ENCODE measurements at places on chromosomes 6 and 20. TPM values are rescaled to one million over a fixed set of nuclear protein-coding genes. Genes with fewer than 3 reads are reported as not detected.

The CYP24A1 gene
- not detected for total RNA-seq

The HLA-DRA gene
- 4.1 TPM for total RNA-seq

The SLC32A1 gene
- total RNA-seq: 0.33 TPM

The CD109 gene
- 4.9 TPM for total RNA-seq

The HLA-DMB gene
- 2.7 TPM for total RNA-seq

The FAM210B gene
- 15.1 TPM for total RNA-seq

The HTR1B gene
- total RNA-seq: 1.6 TPM

The SLC25A27 gene
- 9.5 TPM for total RNA-seq

GRCh38 chr6:67971812-67972211 is 663.3 kb upstream of the ADGRB3 start:
- no peak for DNase-seq

GRCh38 chr6:83574783-83575182 is 62.4 kb downstream of the PRSS35 start:
- DNase-seq: no peak

GRCh38 chr20:25453035-25453810 is 45.8 kb downstream of the GINS1 start:
- DNase-seq: no peak

GRCh38 chr20:50111829-50112495 is 988 bp downstream of the UBE2V1 start:
- DNase-seq: no peak

DNA sequence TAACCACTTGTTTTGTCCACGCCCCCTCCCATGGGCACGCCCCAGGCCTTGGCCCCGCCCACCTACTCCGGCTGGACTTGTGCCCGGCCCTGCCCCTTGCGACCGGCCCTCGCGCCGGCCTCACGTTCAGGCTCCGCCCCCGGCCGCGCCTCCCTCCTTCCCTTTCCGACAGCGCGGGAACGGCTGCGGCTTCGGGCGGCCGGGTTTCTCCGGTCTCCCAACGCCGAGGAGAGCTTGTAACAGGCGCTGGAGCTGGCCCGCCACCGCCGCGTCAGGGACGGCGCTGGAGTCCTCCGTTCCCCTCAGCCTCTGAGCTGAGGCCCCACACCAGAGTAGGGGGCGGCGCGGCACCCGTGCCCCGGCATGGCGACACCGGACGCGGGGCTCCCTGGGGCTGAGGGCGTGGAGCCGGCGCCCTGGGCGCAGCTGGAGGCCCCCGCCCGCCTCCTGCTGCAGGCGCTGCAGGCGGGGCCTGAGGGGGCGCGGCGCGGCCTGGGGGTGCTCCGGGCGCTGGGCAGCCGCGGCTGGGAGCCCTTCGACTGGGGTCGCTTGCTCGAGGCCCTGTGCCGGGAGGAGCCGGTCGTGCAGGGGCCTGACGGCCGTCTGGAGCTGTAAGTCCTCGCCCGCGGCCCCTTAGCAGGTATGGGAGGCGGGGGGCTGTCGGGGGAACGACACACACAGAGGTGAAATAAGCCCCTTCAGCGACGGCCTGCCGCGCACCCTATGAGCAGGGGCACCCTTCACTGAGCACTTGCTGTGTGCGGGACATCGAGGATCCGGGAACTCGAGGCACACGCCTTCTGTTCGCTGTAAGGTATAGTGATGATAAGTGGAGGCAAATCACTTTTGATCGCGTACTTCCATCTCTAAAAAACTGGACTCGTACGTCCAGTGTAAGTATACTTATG is at the start of gene FANCE:
Gene FANCE (plus strand): TSS at position 156 of the 908 bp plus-strand sequence. CDS start 208 bp downstream, at position 364.
- DNase-seq: peak; percentile 100

DNA sequence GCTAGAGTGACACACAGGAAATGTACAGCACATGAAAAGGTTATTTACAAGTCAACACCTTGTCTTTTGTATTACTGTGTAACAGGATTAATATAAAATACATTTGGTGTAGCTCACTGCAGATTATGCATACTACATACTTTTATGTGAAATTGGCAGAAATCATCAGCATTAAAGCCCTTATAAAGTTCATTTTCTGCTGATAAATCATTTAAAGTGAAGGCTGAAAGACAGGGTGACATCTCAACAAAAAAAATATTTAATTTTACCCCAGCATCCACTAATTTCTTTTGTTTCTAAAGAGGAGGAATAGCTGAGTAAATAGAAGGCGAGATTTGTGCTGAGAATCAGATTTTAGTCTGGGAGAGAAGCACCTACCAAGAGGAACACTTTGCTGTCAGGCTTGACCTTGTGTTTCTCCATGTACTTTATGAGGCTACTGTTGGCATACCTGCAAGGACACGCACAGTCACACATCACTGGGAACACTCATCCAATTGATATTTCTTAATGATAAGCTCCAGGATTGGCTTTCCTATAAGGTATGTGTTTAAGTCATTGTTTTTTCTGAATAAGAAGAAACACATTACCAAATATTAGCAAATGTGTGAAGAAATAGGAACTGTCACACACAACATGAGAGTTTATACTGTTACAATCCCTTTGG is 146.6 kb upstream of the SLC22A16 start:
- DNase-seq: no peak

DNA sequence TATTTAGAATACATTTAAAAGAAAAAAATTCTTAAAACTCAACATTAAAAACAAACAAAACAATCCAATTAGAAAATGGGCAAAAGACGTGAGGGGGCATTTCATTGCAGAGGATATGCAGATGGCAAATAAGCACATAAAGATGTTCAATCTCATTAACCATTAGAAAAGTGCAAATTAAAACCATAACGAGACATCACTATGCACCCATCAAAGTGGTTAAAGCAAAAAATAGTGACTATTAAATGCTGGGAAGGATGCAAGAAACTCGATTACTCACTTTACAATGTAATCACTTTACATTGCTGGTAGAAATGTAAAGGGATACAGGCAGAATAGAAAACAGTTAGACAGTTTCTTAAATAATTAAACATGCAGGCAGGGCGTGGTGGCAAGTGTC is 59.0 kb downstream of the BCAS1 start:
- no peak for DNase-seq

DNA sequence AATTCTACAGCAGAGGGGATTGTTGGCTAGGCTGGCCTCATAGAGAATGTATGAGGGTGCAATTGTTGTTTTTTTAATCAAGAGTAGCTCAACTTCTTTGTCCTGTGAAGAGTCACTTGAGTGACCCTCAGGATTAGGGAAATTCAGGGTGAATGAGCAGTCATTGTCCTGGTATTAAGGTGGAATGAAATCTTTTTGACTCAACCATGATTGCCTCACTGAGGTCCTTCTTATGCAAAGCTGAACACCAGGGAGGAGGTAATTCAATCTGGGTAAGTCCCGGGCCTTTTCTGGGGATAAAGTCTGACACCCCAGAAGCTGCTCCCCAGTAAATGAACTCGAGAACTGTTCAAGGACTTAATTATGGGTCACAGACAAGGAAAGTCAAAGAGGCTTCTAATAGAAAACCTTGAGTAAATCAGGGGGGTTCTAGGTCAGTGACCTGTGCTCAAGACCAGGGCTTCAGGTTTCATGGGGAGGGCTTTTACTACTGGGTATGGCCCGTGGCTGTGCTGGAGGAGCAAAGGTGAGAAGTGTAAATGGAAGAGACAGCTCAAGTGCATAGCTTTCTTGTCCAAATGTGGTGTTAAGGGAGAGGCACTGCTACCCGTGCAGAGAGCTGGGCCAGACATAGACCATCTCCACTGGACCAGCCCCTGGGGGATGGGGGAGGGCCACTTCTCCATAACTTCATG is 25.3 kb upstream of the ZBTB24 start:
- DNase-seq: no peak

DNA sequence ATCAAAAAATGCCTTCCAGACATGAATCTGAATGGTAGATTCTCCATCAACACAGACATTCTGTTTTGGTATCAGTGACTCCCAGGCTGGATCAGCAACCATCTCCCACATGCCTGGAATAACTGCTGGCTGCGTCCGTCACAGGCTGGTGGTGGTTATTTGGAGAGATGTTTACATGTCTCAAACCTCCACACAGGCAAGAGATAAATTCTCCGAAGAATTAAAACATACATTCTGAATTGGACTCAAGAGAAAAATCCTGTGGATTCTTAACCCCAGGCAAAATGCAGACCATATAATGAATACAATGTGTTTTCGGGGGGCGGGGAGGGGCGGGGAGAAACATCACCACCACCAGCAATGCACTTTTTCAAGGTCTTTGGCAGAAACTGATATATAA is 108.2 kb downstream of the THBS2 start:
- DNase-seq: no peak

DNA sequence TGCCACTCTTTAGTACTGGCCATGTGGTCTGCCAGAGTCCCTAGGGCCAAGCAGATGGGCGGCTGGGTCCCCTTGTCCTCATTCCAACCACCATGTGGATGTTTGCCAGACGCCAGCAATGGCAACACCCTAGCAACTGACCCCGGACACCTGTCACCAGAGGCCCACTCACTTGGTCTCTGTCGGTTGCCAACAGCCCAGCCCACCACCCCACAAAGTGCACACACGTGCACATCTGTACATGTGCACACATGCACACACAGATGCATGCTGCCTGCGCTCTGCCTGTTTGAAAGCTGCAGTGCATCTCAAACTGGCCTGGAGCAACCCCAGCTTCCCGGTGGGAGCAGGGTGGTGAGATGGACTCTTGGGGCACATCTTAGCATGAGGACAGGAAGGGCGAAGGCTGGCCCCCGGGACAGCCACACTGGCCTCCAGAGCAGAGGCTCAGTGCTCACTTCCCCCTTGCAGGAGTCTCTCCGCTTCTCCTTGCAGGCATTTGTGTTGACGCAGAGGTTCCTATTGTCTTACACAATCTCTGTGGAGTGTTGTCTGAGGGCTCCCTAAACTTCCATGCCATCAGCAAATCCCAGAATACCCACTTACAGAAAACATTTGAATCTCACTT is 54.0 kb downstream of the PSMG4 start:
- DNase-seq: no peak

DNA sequence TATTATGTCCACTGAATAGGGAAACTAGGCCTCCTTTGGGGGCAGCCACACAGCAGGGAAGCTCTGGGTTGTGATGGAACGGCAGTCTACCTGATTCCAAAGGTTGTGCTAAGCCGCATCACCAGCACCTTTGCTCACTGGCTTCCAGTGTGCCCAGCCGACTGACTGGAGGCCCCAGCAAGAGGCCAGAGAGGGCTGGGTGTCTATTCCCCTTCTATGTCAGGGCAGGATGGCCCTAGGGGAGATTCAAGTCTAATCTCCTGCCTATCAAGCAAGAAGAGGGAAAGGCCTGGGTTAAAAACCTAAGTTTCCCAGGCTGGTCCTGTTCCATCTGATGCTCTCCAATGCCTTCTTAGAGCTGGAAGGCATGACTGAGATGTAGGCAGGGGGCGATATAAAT is 53.6 kb downstream of the JPH2 start:
- DNase-seq: no peak

DNA sequence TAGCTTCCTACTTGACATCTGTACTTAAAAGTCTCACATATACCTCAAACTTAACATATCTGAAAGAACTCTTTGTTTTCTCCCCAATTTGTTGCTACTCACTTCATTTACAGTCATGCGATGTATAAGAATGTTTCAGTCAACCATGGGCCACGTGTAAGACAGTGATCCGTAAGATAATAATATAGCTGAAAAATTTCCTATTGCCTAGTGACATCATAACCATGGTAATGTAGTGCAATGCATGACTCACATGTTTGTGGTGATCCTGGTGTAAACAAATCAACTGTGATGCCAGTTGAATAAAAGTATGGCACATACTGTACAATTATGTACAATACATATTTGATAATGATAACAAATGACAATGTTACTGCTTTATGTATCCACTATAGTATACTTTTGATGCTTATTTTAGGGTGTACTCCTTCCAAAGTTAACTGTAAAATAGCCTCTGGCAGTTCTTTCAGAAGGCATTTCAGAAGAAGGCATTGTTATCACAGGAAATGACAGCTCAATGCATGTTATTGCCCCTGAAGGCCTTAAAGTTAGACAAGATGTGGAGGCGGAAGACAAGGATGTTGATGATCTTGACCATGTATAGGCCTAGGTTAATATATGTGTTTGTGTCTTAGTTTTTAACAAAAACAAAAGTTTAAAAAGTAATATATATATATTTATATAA is 579.0 kb downstream of the EPHA7 start:
- no peak for DNase-seq

DNA sequence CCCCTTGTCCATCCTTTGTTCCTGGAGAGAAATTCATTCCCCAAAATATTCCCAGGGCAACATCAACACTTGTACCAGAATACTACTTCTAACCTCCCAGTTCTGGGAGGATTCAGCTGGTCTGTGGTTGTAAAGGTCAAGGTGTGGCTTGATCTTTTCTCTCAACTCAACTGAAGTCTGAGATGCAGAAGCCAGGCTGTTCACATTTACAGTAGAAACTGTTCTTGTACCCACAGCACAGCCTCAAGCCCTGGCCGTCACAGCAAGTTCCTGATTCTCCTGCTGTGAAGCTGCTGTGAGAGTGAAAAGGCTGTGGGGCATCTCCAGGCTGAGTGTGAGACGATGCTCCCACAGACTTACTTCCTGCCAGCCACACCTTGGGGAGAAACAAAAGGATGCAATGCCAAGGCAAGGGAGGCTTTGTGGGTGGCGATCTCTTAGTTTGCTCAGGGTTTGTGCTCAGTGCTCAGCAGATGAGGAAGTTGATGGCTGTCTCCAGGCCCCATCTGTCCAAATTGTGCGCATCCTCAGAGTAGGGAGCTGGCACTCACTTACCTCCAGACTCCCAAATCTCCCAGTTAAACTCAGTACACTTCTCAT is 143.9 kb upstream of the FOXA2 start:
- DNase-seq: no peak

DNA sequence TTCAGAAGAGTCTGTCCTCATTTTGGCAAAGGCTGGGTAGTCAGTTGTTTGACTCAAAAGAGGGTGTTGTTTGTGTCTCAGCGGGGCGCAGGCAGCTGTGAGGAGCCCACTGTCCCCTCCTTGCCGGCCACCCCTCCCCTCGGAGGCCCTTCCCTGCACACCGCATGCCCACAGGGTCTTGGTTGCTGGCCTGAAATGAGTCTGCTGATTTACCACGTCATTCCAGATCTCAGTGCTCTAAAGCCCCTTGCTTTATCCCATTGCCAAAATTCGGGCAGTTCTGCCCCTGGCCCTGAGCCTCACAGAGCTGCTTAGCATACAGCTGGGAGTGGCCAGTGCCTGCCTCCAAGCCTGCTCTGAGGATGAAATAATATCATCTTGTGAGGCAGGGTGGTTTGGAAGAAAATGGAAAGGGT is 220.7 kb downstream of the UST start:
- DNase-seq: no peak

- DNase-seq: no peak
These were observed 107.9 kb upstream of the FLRT3 start for GRCh38 chr20:14445310-14445709.

GRCh38 chr6:140847262-140847645 is 1285.5 kb upstream of the GJE1 start:
- DNase-seq: no peak

DNA sequence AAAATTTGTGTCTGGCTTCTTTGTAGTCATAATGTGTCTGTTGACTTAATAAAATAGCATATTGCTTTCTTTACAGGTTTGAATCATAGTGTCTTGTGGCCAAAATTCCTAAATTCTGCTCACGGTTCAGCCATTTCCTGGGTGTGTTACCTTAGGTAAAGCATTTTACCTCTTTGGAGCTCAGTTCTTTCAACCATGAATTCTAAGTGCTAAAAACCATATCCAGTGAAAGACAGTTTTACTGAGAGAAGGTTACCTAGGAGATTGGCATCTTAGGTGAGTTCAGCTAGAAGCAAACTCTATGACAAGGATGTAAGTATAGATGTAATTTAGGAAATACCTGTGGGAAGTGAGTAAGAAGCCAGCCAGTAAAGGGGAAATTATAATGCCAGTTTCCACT is 20.7 kb downstream of the CRYBG1 start:
- DNase-seq: no peak

- DNase-seq: peak; percentile 95
These were observed 4.4 kb upstream of the RPS21 start for GRCh38 chr20:62382306-62383198.

GRCh38 chr6:73696966-73697655 is 1.1 kb downstream of the CD109 start:
- DNase-seq: no peak
